ENCODE measurements at places on chromosomes 6 and 20.

DNA sequence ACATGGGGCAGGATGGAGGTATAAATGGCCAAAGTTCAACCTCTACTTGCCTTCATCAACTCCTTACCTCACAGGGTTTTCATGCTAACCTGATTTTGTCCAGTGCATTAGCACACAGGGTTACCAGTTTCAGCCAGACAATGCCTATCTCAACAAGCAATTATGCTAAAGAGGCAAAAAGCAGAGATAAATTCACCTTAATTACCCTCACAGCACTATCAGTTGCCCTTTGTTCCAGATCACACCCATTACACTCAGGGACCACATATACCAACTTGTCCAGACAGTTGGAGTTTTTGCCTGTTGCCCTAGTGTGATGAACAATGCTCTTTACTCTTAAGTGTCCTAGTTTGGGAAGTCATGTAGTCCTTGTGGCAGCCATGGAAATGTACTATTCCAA, 174.5 kb upstream of the MOCS1 start:
- no peak for DNase-seq

- DNase-seq: no peak
Observed at GRCh38 chr6:130720076-130720715, 107.0 kb upstream of the SMLR1 start.

GRCh38 chr6:165055231-165055630, 254.2 kb downstream of the C6orf118 start:
- DNase-seq: no peak

GRCh38 chr6:17621003-17621402, 20.9 kb downstream of the FAM8A1 start:
- no peak for DNase-seq

DNA sequence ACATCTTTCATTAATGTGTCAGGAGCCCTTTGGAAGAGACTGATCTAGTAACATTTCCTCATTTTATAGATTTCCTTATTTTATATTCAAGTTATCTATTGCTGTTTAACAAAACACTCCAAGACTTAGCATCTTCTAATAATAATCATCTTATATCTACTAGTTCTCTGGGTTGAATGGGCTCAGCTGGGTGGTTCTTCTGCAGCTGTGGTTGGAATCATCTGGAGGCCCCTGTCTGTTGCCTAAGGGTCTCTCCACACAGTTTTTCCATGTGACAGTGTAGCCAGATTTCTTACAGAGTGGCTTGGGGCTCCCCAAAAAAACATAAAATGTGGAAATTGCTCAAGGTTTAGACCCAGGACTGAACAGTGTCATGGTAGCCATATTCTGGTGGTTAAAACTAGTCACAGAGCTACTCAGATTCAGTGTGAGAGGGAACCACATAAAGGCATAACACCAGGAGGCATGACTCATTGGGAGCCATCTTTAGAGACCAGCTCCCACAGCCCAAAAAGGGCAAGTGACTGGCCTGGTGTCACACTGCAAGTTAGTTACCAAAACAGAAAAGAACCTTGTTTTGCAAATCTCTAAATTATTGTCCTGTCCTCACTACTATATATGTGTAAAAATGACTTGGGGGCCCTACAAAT, 11.5 kb downstream of the SLC2A10 start:
- no peak for DNase-seq

Measured in HS-5 (cell line).